ENCODE measurements at places on chromosomes 2 and 18.

- no peak for DNase-seq
These were observed at the start of gene TMEM200C for GRCh38 chr18:5895299-5895875. Gene TMEM200C, minus strand, starts transcription at chr18:5895522. Its CDS starts 3,459 bp downstream, at chr18:5892063.

DNA sequence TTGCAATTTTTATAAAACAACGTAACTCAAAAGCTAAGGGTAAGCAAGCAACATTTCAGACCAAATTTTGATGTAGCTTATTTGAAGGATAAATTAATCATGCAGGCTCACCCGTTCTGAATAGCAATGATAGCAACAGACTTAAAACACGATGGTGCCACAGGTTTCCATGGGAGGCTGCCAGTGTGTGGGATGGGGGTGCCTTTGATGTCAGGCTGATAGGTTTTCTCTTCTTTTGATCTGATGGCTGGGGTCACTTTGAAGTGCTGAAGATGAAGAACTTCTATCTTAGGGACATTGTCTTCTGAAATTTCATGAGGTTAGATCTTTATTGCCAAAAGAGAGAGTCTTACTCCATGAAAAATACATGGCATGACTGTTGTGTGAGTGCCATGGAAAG, 206.8 kb downstream of the LPIN1 start:
- no peak for DNase-seq

GRCh38 chr2:224969633-224970260, 72.5 kb downstream of the DOCK10 start:
- no peak for DNase-seq

DNA sequence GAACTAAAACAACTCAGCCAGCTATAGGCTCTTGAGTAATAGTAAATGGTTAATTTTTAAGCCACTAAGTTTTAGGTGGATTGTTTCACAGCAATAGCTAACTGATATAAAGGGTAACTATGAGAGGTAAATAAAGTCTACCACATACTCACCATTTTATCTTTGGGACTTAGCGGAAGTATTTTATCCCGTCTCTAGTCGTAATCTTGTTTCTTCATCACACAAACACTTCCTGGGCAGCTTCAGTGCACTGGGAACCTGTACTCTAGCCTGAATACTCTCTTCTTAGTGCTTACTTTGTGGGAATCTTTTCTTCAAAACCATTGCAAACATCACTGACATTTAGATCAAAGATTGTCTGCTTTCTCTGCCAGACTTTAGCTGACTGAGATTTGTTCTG, 360.5 kb downstream of the EPHA4 start:
- DNase-seq, result no peak
